Fibroblast of lung (primary cell): ENCODE measurements at places on chromosomes 7 and 10.
A peak's percentile ranks its signal among the peaks of the same experiment; 100 is the strongest.

DNA sequence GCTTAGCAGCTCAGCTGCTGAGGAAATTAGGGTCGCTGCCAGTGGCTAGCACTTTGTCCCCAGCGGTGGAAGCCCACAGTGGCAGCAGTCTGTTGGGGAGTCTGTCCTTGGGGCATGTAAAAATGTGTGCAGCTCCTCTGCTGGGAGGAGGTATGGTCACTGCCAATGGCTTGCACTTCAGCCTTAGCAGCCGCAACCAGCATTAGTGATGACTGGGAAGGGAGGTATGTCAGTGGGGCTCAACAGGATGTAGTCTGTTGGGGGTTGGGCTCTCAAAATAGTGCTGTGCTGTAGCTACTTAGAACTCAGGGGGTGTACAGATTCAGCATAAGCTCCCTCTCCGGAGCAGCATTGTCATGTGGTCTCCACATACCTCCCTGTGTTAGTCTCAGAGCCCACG is 189.9 kb downstream of the ZEB1 start:
- peak; percentile 77 for DNase-seq

- DNase-seq, result no peak
Observed at GRCh38 chr10:2478656-2479055, 588.7 kb upstream of the PFKP start.

DNA sequence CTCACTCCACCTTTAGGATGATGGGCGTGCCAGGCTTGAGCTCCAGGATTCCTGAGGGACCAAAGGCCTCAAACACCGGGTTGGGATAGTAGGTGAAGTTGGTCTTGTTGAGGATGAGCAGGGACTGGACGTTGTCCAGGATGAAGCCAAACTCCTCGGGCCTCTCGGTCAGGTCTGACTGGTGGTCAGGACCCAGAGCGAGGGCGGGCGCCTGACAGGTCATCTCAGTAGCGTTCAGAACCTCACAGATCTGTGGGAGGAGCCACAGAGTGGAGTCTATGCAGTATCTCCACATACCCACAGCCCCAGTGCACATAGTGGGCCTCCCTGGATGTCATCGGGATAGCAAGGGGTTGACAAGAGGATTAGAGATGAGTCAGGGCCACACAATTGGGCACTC is 394.9 kb downstream of the PLXNA4 start:
- DNase-seq, result no peak

GRCh38 chr10:113331961-113332360 is 220.9 kb upstream of the HABP2 start:
- DNase-seq, result no peak

- no peak for DNase-seq
Observed at GRCh38 chr7:12519682-12520009, 50.9 kb upstream of the SCIN start.

DNA sequence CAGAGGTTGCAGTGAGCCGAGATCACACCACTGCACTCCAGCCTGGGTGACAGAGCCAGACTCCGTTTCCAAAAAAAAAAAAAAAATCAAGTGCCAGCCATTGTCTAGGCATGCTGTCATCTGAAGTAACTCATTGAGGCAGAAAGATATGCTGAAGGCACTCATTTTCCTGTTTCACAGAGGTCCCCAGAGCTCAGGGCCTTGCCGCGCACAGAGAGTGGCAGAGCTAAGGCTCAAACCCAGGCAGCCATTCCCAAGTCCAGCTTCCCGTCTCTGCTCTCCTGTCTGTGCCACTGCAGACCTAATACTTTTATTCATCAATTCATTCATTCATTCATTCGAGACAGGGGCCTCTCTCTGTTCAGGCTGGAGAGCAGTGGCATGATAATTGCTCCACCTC is 3.5 kb downstream of the GRIFIN start:
- no peak for DNase-seq

DNA sequence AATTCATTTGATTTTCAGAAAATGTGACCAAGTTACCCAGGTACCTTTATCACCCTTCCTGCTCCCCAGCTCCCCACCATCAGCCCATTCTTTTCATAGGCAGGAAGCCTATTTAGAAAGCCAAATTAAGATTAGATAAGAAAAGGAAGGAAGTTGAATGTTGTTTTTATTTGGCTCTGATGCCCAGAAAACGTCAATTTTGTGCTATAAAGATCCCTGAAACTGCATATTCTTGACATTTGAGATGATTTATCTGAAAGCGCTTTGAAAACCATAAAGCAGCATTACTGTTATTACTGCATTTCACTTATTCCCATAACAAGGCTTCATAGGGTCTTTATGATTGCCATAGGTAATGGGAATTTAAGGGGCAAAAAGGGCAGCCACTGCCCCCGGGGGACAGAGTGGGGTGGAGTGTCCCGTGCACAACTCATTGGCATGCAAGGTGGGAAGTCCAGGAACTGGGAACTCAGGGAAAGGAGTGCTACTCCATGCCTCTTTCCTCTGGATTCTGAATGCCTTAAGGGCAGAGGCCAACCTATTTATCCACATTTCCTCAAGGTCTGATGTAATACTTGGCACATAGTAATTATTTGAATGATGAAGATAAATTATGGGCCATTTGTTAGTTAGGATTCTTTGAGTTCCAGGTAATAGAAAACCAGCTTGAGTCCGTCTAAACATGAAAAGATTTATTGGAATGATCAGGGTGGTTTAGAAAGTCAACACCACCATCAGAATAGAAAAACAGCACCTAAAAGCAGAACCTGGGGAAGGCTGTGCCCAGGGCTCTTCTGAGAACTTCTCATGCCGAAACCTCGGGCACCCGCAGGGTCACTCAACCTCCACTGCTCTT is 100.6 kb upstream of the ELMO1 start:
- DNase-seq, result no peak

- DNase-seq, result peak; percentile 45
Observed at GRCh38 chr10:100362570-100363496, 15.8 kb downstream of the SCD start.

GRCh38 chr10:69516316-69516715 is 56.9 kb downstream of the NEUROG3 start:
- DNase-seq, result no peak

DNA sequence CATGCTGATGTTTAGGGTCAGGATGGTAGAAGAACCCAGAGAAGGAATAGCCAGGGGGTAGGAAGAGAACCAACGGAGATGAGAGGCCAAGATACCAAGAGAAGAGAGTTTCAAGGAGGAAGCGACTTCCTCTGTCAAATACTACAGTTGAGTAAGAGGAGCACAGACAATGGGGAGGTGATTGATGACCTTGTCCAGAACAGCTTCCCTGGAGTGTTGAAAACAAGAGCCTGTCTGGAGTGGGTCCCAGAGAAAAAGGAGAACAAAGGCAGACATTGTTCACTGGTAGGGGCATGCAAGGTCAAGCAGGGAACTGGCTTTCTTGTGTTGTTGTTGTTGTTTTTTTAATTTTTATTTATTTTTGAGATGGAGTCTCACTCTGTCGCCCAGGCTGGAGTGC is 9.6 kb upstream of the TRIM56 start:
- no peak for DNase-seq

DNA sequence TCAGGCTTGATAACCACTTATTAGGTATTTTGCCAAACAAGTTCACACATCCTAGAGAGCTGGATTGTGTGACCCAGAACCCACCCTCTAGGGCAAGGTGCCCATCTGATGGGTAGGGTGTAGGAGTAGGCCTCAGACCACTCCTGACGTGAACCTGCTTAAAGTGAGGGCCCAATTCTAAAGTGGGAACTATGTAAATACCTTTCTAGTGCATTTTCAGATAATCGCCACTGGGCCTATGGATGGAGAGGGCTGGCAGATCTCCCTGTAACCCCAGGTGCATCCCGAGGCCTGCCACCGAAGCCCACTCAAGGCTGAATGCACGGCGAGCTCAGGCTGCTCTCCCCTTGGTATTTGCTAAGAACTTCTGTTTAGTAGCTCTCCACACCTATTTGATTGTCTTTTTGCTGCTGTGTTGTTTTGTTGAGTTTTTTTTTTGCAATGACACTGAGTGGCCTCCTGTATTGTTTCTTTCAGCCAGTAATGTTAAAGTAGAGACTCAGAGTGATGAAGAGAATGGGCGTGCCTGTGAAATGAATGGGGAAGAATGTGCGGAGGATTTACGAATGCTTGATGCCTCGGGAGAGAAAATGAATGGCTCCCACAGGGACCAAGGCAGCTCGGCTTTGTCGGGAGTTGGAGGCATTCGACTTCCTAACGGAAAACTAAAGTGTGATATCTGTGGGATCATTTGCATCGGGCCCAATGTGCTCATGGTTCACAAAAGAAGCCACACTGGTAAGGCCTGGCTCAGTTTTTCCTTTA is 71.7 kb downstream of the IKZF1 start:
- DNase-seq, result no peak

DNA sequence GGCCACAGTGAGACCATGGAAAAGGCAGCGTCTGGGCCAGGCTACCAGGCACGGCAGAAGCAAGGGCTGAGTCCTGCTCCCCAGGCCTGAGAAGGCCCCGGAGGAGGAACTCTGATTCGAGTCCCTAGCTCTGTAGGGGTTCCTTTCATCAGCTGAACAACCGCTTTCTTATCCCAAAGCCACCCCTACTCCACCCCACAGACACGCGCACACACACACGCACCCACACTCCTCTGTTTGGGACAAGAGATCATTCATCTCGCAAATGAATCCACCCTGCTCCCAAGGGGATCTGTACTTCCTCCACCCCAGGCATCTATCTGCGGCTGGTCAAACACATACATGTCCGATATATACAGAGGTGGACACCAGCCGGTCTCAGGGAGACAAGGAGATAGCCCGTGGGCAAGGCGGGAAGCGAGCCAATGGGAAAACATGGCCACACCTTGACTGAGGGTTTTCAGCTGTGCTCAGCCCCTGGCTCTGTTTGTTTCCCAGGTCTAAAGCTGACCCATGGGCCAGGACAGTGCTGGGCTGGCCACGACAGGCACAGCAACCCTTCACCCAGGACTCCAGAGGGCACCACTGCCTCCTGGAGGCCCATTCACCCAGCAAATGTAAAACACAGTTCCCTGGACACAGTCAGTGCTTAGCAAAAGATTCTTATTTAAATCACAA is 7.3 kb downstream of the ZCCHC24 start:
- peak; percentile 18 for DNase-seq

GRCh38 chr7:103141753-103142404 is 7.0 kb downstream of the NAPEPLD start:
- DNase-seq, result no peak

DNA sequence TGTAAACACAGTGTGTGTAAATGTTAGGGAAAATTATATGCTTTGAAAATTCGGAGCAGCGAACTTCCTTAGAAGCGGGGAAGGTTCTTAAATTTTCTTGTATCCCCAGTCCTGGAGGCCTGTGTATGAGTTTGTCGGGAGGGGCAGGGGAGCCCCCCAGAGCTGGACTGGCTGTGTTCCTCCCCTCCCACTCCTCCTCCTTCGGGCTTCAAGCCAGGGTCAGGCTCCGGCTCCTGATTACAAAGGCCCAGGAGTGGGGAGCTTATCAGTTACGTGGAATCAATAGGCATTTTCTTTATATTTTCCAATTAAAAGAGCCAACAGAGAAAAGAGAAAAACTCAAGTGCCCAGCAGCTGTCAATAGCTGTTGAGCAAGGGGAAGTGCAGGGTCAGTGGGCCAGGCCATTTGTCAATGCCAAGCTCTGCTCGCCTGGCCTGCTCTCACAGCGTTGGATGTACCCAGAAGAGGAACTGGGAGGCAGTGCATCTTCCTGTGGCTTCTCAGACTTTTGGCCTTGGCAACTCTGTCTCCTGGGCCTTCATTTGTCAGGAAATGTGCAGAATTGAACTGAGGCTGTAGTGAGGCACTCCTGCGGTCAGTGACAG is 156.9 kb upstream of the PCBD1 start:
- DNase-seq, result no peak

DNA sequence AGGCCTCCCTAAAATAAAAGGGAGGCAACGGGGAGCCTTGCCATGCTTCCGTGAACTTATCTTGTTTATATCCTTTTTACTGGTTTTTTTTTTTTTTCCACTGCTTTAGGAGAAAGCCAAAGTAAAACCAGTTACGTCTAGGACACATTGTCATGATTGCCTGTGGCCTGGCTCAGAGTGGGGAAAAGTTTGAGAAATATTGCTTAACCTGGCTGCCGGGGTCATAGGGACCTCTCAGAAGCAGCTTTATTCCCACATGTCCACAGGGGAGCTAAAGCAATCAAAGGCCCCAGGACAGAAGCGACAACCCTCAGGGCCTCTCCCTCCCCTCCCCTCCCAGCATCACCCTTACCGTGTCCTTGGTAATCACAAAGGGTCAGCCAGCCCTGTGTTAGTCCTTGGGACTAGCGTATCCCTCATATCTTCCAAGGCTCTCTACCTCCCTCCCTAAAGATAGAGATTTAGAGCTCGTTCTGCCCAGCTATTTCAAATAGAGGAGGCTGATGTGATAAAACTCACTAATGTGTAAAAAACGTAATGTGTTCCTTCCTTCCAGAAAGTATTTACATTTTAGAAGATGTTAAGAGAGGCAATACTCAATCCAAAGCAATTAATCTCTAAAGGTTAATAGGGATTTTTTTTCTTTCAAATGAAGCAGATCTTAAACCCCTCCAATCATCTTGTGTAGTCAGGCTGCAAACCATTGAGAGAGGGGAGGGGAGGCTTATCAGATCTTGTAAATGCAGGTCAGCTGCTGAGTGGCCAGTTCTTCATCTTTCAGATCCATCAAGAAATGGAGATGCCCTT is 64.8 kb upstream of the PRKAR2B start:
- no peak for DNase-seq

DNA sequence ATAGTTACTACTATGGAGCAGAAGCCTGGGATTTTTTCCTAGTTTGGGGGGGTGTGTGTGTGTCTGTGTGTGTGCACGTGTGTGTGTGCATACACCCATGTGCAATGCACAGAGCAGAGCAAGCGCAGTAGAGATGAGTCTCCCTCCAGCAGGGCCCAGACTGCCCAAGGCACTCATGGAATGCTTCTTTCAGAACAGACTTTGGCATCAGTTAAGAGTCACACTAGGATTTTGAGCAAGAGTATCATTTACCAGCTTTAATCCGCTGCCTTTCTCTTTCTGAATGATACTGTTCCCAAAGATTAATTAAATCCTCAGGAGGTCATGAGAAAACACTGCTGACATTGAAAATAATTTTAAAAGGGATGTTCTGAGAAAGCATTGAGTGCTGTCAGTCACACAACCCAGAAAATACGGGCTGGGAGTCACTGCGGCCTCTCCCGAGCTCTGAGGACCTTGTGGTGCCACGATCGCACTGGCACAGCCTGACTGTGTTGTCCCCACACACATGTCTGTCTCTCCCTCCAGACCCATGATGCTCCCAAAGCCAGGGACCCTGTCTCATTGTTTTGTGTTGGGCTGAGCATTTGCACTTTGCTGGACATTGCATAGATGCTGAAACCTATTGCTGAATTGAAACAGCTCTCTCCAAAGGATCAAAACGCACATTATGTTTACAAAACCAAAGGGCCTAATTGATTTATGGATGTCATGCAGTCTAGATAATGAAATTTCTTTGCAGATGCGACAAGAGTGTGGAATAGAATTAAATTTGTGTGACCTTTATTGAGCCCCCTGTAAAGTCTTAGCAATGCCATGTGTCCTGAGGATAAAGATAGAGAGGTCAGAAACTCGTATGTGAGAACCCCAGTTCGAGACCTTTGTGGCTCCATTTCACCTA is 54.7 kb upstream of the FIGNL1 start:
- peak; percentile 28 for DNase-seq

DNA sequence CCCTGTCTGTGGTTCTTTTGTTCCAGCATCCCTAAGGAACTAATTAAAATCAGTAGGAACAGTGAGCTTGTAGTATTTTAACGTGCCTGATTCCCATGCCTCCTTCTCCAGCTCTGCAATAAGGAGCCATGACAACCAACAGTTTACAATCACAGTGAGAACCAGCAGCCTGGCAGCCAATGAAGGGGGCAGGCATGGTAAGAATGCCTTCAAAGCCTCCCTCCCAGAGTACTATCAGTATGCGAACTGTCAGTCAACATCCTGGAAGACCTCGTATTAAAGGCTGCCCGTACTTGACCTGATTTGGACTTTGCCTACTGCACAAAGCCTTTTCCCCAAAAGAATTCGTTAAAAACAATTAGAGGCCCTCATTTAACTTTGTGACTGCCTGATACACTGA is 7.7 kb downstream of the ZPBP start:
- no peak for DNase-seq
